ENCODE measurements at places on chromosomes 11 and 22.

DNA sequence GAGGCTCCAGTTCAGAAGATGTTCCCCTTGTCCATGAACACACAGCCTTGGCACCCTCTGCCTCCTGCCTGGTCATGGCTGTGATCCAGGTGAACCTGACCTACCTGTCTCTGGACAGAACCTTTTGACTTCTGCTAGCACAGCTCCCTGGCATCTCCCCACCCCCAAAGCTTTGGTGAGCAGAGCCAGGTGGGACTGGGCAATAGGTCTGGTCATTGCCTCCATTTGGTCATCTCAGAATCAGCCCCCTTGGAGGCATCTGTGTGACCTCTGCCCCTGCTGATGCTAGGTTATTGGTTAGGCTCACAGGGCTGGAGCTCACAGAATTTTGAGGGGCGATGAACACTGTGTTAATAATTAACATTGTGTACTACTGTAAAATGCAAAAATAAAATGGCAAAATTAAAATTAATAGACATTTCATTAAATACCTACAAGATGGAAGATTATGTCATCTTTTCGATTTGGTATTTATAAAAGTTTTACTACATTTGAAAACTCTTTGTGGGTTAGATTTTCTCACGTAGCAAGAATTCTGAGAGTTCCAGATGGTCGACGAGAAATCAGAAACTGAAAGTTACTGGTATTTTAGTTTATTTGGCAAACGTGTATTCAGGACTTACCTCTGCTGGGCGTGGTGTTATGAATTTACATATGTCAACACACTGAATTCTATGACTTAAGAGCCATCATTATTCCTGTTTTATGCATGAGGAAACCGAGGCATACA lies 8.3 kb upstream of the KIAA0930 start:
- no peak for DNase-seq

GRCh38 chr22:38316364-38317121 lies 690 bp downstream of the CSNK1E start:
- peak; percentile 77 for DNase-seq

DNA sequence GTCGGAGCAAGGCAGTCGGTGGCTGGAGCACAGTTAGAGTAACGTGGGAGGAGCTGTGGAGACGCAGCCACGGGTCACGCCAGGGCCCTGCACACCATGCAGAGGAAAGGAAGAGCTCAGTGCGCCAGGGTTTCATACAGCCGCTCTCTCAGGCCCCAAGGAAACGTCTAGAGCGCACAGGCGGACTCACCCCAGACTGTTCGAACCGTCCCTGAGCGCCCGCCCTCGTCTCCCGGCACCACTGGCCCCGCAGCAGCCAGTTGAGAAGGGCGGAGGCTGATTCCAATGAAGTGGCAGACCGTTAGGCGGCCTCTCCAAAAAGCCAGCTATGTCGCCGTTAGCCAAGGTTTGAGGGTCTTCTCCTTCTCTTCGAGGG lies 483 bp upstream of the HYLS1 start:
- peak; percentile 67 for DNase-seq

DNA sequence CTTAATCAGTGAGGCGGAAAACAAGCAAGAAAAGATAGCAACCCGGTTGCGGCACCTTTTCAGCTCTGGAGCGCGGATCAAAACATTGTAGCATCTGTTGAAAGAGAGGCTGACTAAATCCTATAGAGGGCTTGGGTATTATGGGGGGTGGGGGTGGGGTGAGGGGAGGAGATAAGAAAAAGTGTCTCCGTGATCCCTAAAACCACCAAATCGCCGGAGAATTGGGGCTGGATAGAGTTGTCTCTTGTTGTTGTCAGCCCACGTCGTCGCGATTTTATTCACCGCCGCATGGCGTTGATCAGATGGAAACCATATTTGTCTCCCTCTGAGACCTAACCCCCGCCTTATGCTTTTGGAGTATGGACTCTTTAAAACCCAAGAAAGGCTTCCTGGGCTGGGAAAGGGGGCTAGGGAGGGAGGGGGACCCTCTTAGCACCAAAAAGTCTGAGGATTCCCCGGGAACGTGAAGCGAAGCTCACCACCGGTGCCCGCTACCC lies 13.0 kb downstream of the PAX6 start:
- DNase-seq = no peak

DNA sequence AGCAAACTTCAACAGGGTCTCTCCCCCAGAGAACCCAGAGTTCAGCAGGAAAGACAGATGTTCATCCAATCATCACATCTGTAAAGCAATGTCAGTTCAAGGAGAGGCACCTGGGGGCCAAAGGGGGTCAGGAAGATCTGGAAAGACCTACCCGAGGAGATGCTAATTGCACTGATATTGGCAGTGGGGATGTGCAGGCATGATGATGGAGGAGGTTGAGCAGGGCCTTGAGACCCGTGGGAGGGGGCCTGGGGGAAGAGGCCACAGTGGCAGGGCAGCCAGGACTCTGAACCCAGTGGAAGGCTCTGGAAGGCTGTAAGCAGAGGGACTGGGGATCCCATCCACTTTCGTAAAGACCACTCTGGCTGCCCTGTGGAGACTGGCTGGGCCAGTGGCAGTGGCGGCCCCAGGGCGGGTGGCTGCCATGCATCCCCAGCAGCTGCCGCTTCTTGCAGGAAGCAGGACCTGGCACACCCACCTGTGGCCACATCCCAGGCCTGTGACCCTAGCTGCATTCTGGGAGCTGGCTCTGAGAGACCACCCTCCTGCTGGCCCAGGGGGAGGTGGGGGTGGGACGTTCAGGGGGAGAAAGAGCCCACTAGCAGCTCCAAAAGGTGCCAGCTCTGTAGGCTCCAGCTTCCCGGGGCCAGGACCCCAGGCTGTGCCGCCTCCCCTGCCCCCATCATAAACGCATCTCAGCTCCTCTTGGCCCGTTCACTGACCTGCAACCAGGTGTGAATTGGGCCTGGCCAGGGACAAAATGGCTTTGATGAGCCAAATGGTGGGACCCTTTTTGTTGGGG lies 59.9 kb upstream of the FGF3 start:
- peak; percentile 25 for DNase-seq

- no peak for DNase-seq
Measured at GRCh38 chr11:124897674-124898262, at the start of gene ROBO4. TSS of gene ROBO4 (minus strand) at chr11:124897865. CDS start at chr11:124897795, 70 bp downstream.

DNA sequence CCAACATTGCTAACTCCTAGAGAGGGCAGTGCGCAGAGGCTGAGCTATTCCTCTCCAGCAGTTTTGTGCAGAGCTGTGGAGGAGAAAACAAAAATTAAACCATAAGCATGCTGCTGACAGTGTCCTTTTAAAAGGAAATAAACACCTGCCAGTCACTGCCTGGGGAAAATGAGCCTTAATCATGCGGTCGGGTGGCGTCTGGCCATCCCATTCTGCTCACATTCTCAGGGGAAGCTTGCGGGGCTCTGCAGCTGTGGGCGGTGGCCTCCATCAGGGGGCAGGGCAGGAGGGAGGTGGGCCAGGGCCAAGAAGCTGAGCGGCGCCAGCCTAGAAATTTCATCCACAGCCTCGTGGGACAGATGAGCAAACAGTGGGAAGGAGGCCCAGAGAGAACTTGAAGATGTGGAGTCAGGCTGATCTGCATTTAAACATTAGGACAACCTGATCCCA lies 71.0 kb upstream of the TP53I11 start:
- peak; percentile 57 for DNase-seq

- DNase-seq = no peak
Measured at GRCh38 chr11:60029015-60029632, 11.1 kb upstream of the OOSP2 start.

DNA sequence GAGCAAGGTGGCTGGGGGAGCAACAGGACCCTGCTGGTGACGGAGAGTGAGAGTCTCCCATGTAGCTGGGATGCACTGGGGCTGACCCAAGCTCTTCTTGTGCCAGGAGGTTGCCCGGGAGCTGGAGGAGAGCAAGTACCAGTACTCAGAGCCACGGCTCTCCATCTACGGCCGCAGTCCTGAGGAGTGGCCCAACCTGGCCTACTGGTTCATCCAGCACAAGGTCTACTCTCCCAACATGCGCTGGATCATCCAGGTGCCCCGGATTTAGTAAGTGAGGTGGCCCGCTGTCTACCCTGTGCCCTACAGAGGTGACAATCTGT lies 40.4 kb downstream of the AMPD3 start:
- no peak for DNase-seq

GRCh38 chr11:44507896-44508445 lies 57.5 kb upstream of the CD82 start:
- no peak for DNase-seq

DNA sequence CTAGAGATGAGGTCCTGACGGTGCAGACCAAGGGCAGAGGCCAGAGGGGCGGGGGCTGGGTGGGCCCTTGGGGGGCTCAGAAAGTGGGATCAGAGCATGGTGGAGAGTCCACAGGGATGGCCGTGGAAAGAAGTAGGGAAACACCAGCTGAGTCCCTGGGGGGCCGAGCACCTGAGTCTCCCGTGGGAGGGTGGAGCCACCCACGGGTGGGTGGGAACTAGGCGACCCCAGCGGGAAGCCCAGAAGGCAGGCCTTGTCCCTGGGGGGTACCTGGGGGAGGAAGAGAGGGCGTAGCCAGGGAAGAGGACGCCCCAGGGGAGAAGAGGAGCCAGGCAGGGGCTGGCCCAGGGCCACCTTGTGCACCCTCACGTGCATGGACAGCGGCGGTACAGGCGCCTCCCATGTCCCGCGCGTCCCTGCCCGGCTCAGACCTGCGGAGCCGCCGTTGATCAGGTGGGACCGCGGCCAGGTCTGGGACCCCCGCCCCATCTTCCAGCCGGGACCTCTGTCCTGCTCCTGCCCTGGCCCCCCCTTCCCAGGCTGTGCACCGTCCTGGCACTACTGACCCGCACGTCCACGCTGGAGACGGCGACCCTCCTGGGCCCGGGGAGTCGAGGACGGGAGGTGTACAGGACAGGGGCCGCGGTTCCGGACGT lies 10.2 kb downstream of the CRELD2 start:
- no peak for DNase-seq

DNA sequence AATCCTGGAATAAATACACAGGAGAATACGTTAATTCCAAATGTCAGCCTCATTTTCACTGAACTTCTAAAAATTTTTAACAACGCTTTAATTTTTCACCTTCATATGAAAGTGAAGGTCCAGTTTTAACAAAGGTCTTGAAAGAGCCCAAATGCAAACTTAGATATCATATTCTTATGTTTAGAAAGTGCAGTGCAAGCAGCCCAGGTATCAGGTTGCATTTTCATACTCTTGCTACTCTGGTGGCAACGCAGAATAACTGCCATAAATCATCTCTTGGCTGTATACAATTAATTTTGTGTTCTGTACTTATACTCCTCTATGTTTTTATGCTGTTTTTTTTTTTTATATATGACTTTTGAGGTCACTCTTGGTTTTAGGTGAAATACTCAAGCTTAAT lies 496.7 kb upstream of the ARHGAP42 start:
- no peak for DNase-seq

DNA sequence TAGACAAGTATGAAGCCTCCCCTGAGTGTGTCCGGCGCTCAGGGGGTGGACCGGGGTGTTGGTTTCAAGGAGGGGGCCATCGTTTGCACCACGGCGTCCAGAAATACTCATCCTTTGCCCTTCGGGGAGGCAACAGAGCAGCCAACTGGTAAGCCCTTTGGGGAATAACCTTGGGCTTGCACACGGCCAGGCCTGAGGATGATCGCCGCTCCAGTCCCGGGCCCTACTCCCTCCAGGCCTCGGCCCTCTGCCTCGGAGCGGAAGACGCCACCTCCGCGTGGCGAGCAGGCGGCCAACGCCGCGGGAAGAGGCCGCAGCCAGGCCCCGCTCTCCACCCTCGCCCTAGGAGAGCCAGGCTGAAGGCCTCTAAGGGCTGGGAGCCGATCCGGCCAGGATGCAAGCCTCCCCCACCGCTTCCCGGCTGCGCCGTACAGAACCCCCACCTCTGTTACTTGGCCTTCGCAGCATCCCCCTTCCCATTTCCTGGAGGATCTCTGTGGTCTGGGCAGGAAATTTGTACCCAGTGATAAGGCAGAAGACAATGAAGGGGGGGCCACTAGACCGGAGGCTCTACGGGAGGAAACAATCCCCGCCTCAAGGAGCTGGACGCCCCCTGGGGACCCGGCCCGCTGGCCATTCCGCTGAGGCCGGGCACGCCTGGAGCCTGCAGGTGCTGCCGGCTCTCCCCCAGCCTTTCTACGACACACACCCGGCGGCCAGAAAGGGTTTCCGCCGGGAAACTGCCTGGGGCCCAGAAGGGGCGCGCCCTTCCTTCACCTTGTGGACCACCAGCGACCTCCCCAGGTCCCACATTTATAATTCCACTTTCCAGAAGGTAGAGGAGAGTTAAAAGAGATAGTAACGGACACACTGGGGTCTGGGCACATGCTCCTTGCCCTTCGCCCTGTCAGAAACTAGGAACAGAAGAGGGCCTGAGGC lies 2.6 kb downstream of the ESAM start:
- no peak for DNase-seq

DNA sequence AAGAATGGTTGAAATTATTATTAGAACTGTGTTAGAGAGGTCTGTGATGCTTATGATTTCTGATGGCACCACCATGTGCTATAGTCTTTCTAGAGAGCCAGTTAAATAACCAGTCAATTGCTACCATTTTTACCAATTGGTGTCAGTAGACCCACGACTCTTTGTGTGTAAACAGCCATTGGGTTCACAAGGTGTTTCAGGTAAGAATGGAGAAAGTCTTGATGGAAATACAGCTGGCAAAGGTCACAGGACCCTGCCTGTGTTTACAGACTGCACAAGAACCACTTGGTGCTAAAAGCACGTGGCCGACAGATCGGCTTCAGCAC lies 30.5 kb upstream of the OR10G7 start:
- DNase-seq = no peak

DNA sequence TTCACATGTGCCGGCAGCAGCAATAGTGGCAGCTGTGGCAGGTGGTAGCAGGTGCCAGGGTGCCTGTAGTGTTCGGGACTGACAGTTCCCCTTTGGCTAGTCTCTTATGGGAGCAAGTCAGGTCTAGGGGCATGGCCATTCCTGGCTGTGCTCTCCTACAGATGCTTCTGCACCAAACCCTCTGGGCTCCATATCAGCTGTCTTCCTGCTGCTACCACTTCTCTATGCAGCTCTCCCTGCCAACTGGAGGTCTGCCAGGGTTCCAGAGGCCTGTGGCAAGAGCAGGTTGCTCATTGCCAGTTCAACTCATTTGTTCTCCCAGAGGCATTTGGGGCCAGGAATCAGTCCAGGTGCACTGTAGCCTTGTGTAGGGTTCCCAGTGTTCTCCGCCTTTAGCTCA lies 473.7 kb downstream of the JRKL start:
- DNase-seq = no peak

GRCh38 chr11:41609511-41609910 lies 150.1 kb upstream of the LRRC4C start:
- DNase-seq = no peak

DNA sequence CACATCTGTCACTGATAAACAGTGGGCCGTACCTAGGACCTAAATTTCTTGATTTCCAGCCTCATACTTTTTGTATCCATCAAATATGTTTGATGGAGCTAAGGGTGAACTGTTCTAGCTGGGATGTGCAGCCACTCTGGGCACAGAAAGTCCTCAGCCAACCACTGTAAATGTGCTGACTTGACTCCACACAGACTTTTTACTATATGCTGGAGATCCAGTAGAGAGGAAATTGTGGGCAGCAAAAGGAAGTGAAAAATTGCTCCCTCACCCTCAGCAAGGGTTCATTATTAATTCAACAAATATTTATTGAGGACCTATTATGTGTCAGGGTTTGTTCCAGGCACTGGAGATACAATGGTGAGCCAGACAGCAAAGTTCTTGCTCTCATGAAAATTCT lies 54.2 kb upstream of the AMPD3 start:
- DNase-seq = no peak
